ENCODE measurements at places on chromosomes 5 and 9.

GRCh38 chr5:158854260-158854783 is 245.4 kb downstream of the EBF1 start:
- DNase-seq = no peak

GRCh38 chr5:1726956-1727355 is 72.7 kb downstream of the MRPL36 start:
- no peak for DNase-seq

DNA sequence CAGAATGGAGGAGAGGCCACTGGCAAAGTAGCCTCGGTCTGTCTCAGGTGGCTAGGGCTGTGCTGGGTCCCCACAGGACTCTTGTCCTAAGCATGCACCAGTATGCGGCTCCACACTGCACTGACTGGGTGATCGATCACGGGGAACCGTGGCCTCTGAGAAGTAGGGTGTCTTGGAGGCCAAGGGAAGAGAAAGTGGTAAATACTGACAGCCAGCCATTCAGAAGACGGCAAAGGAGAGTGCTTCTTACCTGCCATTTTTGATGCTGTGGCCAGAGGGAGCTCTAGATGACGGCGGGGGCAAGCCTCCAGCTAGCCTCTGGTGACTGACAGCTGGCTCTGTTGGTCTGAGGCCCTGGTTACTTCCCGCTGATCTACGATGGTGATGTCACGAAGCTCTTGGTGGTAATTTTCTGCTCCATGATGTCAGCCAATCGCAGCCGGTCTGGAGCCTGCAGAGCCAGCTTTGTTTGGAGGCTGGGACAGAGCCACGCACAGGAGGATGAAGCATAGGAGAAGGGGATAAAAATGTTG is 40.4 kb upstream of the GADD45G start:
- no peak for DNase-seq

DNA sequence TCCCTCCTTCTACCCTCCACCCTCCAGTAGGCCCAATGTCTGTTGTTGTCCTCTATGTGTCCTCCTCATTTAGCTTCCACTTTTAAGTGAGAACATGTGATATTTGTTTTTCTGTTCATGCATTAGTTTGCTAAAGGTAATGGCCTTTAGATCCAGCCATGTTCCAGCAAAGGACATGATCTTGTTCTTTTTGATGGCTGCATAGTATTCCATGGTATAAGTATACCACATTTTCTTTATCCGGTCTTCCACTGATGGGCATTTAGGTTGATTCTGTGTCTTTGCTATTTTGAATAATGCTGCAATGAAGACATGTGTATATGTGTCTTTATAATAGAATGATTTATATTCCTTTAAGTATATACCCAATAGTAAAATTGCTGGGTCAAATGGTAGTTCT is 232.5 kb upstream of the PRR16 start:
- DNase-seq = no peak

GRCh38 chr9:73579823-73580222 is 428.2 kb downstream of the ANXA1 start:
- no peak for DNase-seq

DNA sequence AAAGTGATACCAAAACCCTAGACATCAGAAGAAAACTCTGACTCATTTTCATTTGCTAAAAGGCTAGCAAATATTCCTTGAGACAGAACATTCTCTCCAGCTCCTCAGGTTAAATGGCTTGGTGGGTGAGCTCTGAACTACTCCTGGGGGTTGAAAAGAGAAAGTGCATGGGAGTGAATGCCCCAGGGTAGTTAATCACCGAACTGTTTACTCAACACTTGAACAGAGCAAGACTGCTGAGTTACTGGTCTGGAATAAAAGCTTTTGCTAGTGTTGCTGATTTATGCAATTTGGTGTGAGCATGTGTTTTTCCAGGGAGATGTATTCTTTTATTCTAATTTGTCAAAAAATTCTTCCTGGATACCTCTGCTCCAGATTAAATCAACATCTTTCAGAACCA is 88.3 kb upstream of the PRDM9 start:
- no peak for DNase-seq

GRCh38 chr9:107976767-107977166 is 487.2 kb upstream of the KLF4 start:
- no peak for DNase-seq

DNA sequence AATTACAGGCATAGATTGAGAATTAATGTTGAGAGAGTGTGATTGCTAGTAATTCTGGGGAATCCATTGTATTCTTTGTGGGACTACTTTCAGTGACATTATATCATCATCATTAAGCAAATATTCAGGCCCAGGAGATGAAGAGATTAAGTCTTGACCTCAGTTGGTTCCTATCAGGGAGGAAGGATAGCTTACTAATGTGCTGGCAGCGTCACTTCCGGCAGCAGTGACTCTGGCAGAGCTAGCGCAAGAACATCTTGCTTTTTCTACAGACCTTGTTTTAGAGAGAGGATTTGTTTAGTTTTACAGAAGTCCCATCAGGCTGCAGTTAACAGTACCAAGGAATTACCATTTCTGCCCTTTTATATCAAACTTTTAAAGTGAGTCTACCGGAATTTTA is 20.3 kb downstream of the OSTF1 start:
- DNase-seq = no peak

GRCh38 chr5:68465934-68466551 is 250.5 kb downstream of the PIK3R1 start:
- DNase-seq = no peak

GRCh38 chr9:70049236-70049635 is 5.6 kb downstream of the MAMDC2 start:
- no peak for DNase-seq

DNA sequence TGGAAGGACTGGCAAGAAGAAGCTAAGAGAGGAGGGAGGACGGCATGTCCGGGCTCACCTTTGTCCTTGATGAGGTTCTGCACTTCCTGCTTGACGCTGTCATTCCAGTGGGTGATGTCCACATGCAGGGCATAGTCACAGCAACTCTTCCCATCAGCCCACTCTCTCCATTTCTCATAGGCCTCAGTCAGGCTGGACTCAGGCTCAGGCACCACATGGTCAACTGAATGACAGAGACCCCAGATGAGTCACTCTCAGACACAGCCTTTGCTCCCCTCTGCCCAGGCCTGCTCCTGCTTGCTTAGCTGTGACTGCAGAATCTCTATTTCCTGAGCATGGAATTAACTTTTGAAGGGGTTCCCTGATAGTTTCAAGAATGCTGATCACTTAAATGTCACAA is 94.2 kb downstream of the DPYSL3 start:
- DNase-seq = no peak

GRCh38 chr9:136193891-136194279 is 11.0 kb downstream of the LHX3 start:
- no peak for DNase-seq

- DNase-seq = no peak
These were observed 45.6 kb downstream of the SUB1 start for GRCh38 chr5:32630867-32631491.

DNA sequence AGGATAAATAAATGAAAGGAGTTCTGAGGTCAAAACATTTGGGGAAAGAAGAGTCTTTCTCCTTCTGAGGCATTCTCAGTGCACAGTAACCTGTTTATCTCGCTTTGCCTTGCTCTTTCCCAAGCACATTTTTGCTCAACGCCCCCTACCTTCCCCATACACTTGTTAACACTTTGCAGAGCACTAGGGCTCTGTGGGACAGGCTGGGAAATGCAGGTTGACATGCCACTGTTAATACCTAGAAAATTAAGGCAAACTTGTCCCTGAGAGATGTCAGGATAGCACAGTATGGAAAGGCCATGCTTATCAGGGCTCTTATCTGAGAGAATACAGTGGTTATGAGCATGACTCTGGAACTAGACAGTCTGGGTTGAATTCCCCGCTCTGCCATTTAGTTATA is 152.0 kb downstream of the DOCK8 start:
- DNase-seq = no peak

DNA sequence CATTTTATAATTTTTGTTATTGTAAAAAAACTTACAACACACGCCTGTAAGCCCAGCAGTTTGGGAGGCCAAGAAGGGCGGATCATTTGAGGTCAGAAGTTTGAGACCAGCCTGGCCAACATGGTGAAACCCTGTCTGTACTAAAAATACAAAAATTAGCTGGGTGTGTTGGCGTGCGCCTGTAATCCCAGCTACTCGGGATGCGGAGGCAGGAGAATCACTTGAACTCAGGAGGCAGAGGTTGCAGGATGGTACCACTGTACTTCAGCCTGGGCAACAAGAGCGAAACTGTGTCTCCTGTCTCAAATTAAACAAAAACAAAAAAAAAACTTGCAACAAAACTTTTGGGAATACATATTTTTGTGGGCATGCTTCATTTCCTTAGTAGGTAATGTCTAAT is 164.6 kb downstream of the CACNA1B start:
- no peak for DNase-seq

- DNase-seq = no peak
These were observed 204.1 kb upstream of the SMC2 start for GRCh38 chr9:103889989-103890388.

- no peak for DNase-seq
These were observed 206.4 kb downstream of the COMMD10 start for GRCh38 chr5:116291271-116291670.

DNA sequence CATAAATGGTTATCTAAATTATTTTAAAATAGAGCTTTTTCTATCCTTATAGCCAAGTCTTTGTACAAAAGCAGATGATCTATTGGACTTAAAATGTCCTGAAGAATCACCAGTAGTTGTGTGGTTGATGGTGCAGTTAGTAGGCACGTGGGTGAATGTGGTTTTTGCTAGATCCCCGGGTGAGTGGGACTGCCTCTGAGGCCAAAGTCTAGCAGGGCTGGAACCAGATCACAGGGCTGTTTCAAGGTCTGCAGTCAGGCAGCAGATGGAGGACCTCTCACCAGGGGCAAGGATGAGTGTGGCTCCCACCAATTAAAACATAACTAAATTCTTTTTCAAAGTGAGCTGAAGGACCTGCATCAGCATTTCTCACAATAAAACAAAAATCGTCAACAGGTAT is 604.7 kb upstream of the FTMT start:
- DNase-seq = no peak

GRCh38 chr5:149415066-149415967 is 36.2 kb upstream of the IL17B start:
- no peak for DNase-seq

DNA sequence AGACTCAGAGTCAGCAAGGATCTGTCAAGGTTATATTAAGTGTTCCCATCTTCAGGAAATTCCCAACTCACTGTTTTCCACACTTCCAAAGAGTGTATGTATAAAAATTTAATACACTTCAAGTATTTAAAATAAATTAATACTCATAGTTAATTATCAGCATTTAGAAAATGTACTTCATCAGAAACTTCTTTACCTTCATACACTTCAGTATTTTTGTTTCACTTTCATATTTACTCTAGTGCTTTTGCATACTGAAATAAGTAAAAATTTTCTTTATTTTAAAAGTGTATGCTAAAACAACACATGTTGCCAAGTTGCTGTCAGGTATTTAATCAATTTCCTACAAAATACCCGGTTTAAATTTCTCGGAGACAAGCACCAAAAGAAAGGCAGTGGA is 16.5 kb downstream of the RICTOR start:
- no peak for DNase-seq

DNA sequence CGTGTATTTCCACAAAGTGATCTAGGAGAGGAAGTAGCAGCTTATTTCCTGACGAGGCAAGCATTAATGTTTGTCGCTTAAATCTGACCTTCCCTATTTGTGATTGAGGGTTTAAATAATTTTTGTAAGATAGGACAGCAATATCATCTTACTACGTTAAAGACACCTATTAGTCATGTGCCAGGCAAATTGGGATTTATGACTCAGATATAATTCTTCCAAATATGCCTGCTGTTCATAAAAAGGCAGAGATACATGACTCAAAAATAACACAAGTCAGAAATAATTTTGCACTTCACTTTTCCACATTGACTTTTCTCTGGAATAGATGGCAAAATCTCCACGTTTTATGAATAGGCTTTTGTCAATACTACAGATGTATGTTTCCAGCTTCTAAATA is 43.0 kb upstream of the CDH12 start:
- no peak for DNase-seq

- DNase-seq = peak; percentile 14
These were observed at the start of gene C5orf52 for GRCh38 chr5:157670662-157671591. Gene C5orf52 (plus strand): TSS chr5:157671533. CDS start chr5:157671615, 82 bp downstream.

- DNase-seq = no peak
These were observed 61.4 kb downstream of the SNX24 start for GRCh38 chr5:122906768-122907167.

- DNase-seq = no peak
These were observed 28.9 kb downstream of the OXCT1 start for GRCh38 chr5:41841325-41841724.

DNA sequence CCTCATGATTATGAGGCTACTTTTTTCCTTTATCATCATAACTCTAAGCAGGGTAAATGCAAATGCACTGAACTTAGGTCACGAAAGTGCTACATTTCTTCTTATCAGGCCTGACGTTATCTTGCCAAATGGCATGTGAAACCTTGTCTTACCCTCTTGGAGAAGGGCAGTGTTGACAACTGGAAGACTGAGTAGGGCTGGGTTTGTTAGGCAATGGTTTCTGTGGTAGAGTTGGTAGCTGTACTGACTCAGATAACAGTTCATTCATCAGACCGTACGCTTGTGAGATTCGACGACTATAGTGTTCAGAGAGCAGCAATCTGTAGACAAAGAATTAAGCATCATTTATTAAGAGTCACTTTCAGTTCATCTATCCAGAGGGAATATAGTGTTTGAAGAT is 127.7 kb downstream of the CPLANE1 start:
- DNase-seq = no peak

- no peak for DNase-seq
These were observed 139.4 kb downstream of the MACIR start for GRCh38 chr5:103397739-103398581.

- no peak for DNase-seq
These were observed 78.4 kb downstream of the NDFIP1 start for GRCh38 chr5:142186857-142187594.

GRCh38 chr9:114051281-114051680 is 26.8 kb downstream of the AMBP start:
- no peak for DNase-seq

- DNase-seq = no peak
These were observed 488.4 kb downstream of the SEMA5A start for GRCh38 chr5:9057406-9058000.

DNA sequence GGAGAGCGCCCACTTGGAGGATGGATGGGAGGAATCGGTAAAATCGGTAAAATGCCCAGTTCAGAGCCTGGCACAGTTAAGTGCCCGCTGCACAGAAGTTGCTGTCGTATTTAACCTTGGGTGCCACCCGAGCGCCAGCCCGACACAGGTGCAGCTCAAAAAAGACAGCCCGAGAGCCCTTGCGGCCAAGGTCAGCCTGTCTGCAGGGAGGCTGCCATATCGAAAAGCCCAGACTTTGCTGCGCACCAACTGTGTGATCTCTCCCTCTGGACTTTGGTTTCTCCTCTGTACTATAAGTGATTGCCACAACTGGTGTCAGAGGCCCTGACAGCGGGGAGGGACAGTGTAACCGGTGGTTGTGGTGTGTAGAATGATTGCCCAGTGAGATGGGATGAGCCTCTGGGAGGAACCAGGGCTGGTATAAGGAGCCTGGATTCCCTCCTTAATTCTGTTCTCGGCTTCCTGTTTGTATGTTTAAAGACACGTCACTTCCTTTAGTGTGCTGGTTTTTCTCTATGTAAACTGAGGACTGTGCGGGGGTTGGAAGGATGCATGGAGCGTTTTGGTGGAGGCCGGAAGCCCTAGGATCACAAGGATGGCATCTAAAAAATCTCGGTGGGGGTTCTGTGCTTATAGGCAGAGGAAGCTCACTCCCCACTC is 792 bp downstream of the NTMT1 start:
- peak; percentile 37 for DNase-seq

- no peak for DNase-seq
These were observed 52.8 kb upstream of the CCDC112 start for GRCh38 chr5:115349001-115349817.

- DNase-seq = no peak
These were observed 621.2 kb upstream of the CDH6 start for GRCh38 chr5:30572279-30572678.
